ENCODE measurements at places on chromosomes 5 and 9.

DNA sequence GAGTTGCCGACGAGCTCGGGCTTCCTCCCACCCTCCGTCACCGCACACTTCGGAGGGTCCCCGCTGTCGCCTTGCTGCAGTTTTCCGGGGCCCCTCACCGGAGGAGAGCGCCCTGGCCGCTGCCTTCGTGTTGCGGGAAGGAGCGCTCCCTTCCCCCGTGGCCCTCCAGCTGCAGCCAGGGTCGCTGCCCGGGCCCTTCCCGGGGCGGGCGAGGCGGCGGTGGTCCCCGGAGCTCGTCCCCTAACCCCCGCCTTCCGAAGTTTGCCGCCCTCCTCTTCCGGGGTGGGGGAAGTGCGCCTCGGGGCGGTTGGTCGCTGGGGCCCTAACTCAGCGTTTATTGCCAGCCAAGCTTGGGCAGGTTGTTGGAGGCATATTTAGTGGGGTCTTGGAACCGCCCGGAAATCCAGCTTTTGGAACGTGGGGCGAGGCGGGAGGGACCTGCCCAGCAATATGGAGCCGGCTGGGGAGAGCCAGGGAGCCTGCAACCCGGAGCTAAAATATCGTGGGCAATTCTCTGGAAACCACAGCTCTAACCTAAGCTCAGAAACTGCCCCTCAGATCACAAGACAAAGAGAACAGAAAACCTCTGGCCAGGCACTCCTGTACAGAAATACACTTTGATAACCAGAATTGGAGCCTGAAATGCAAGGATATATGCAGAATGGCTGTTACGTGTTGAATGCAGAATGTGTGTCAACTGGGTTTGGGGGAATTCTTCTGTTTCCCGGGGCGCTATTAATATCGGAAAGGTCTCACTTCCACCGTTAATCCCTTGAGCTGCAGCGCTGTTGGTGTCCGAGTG lies 890 bp downstream of the PIK3R1 start:
- DNase-seq, result peak; percentile 85

GRCh38 chr5:146363161-146363874 lies 24.7 kb downstream of the POU4F3 start:
- no peak for DNase-seq

- DNase-seq, result no peak
These were observed 47.8 kb upstream of the INSYN2B start for GRCh38 chr5:170028124-170028523.

DNA sequence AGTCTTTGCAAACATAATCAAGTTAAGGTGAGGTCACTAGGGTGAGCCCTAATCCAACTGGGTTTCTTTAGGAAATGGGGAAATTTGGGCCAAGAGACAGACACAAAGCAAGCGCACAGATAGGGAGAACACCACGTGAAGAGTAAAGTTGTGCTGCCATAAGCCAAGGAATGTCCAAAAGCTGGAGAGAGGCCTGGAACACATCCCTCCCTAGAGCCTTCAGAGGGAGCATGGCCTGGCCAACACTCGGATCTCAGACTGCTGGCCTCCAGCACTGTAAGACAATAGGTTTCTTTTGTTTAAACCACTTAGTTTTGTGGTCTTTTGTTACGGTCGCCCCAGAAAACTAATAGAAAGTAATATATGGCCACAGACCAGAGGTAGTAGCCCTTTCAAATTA lies 8.1 kb upstream of the ROR2 start:
- DNase-seq, result no peak

DNA sequence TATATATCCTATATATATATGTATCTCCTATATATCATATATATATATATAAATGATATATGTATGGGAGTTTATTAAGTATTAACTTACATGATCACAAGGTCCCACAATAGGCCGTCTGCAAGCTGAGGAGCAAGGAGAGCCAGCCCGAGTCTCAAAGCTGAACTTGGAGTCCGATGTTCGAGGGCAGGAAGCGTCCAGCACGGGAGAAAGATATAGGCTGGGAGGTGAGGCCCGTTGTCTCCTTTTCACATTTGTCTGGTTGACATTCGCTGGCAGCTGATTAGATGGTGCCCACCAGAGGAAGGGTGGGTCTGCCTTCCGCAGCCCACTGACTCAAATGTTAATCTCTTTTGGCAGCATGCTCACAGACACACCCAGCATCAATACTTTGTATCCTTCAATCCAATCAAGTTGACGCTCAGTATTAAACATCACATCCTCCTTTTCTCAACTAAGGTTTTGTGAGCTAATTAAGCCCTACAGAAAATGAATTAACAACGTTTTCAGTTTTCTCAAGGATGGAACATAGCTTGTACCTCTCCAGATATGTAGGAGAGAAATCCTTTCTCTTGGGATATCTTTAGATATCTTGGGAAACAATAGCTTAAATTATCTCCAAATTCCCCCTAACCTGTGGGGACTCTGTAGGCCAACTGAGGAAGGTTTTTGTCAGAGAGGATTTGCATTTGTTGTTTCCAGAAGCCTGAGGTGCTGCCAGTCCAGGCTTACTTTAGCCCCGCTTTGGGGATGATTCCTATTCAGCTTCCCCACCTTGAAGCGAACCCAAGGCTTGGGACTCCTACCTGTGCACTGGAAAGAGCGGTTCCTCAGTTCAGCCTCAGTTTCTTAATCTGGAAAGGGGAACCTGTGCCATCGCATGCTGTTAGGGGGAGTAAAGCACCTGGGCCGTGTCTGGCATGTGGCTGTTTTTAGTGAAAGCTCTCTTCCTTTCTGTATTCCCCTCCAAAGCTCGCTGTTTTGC lies 163.2 kb downstream of the CACNA1B start:
- DNase-seq, result no peak

DNA sequence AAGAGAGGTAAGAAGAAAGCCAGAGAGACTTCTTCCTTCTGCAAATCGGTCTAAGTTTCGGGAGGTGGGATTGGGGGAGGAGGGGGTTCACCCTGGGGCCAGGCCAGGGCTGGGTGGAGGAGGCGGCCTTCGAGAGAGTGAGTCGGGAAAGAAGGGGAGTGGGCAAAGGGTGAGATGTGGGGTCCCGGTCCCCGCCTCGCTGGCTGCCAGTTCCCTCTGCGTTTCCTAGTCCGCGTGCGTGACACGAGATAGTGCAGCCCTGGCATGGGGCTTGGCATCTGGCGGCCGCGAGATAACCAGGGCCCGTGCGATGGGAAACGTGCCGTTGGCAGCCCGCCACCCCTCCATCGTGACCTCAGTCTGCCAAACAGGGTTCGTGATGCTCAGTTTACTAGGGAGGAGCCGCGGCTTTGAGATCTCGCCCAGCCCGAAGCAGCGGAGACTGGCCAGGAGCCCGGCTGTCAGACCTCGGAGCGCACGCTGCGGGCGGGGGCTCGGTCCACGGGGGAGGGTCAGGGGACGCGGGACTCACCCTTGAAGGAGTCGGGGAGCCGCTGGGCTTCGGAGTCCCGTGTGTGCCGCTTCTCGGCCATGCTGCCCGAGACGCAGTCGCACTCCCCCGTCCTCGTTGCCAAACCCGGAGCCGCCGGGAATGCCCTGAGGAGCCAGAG lies at the start of gene STOM:
Gene STOM, minus strand, starts transcription at position 656 of the 671 bp plus-strand sequence. Its CDS starts 63 bp downstream, at position 593.
- DNase-seq, result no peak

- DNase-seq, result no peak
These were observed 96.0 kb upstream of the RUFY1 start for GRCh38 chr5:179454356-179454755.

DNA sequence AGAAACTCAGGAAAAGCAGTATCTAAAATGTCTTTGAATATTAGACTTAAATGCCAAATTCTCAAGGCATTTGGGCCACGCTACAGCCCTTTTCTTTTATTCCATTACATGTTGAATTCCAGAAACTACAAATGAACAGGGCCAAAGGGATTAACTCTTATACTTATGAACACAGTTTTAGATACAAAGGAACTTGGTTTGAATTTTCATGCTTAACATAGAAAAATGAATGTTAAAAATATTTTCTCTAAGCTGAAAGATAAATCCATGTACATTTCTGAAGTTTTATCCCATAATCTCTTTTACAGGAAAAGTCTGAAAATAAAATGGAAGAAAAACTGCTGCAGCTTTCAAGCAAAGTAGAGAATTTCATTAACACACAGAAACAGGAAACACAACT lies 56.8 kb downstream of the FAM81B start:
- no peak for DNase-seq

DNA sequence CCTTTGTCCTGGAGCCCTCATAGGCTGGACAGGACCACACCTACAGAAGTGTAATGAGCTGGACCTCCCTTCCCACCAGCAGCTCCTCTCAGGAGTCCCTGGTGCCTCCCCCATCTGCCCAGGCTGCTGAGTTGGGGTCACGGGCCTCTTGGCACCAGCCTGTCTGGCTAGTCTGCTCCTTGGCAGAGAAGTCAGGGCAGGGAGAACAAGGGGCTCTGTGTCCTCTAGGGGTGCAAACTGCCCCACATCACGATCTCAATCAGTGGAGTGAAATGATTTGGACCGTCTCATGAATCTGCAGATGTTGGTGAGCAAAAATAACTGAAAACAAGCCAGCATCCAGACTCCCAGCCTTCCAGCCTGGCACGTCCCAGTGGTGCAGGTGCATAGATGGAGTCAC lies 14.9 kb upstream of the GFPT2 start:
- no peak for DNase-seq

- DNase-seq, result no peak
These were observed 30.5 kb upstream of the SPZ1 start for GRCh38 chr5:80289320-80289719.

GRCh38 chr5:61735531-61735930 lies 403.5 kb downstream of the ZSWIM6 start:
- no peak for DNase-seq

DNA sequence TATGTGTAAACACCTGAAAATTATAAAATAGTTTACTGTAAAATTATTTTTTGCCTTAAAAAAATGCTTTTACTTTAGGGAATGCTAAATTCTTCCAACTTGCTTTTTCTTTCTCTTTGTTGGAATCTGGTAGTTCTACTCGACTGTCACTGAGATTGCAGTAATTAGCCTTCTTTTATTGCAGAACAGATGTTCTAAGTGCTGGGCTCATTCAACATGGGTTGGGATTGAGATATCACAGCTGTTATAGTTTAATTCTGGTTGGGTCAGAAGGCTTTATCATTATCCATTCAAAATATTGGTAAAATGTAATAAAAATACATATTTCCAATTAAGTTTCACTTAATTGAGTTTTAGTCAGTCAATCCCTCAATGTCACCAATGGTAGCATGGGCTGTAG lies 686.7 kb downstream of the CDH18 start:
- no peak for DNase-seq

GRCh38 chr9:6917162-6917561 lies 159.4 kb downstream of the KDM4C start:
- DNase-seq, result no peak

DNA sequence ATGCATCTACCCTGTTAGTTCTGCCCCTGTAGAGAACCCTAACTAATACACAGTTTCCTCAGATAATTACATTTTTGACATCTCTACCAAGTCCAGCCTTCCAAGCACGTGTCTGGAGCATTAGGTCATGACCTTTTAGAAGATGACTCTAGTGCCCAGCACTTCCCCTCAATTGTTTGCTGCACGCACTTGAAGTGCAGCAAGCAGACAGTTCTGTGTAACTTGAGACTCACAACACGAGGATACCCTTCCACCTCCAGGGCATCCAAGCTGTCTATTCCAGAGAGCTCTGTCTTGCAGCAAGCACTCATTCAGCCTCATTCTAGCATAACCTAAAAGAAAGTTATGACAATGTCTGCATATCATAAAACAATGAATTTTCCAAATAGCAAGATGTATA lies 1410.5 kb upstream of the CDH18 start:
- no peak for DNase-seq

GRCh38 chr9:1207686-1208085 lies 157.5 kb downstream of the DMRT2 start:
- no peak for DNase-seq

- no peak for DNase-seq
These were observed 22.3 kb downstream of the ZNF474 start for GRCh38 chr5:122151640-122152039.

- DNase-seq, result no peak
These were observed 71.5 kb downstream of the MACROH2A1 start for GRCh38 chr5:135327429-135328127.

GRCh38 chr5:12861886-12862654 lies 957.8 kb upstream of the CTNND2 start:
- no peak for DNase-seq

- no peak for DNase-seq
These were observed 16.5 kb upstream of the ISCA1 start for GRCh38 chr9:86298873-86299272.

- DNase-seq, result no peak
These were observed 191.6 kb downstream of the PLK2 start for GRCh38 chr5:58268268-58268667.

DNA sequence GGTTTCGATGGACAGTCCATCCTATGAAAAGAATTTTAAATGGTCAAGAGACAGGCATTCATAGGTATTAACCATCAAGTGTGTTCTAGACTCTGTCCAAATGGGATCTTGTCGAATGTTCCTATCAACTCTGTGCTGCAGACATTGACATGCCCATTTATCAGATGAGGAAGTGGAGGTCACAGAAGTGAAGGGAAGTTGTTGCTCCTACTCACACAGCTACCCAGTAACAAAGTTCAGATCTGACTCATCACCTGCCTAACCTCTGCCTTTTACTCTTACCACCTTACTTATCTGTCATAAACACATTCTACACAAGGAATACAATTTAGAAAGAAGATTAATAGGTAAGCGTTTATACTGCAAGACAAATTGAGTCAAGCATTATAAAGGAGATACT lies 426.2 kb upstream of the BRINP1 start:
- DNase-seq, result no peak

GRCh38 chr5:129378961-129379360 lies 81.1 kb upstream of the ADAMTS19 start:
- DNase-seq, result no peak

DNA sequence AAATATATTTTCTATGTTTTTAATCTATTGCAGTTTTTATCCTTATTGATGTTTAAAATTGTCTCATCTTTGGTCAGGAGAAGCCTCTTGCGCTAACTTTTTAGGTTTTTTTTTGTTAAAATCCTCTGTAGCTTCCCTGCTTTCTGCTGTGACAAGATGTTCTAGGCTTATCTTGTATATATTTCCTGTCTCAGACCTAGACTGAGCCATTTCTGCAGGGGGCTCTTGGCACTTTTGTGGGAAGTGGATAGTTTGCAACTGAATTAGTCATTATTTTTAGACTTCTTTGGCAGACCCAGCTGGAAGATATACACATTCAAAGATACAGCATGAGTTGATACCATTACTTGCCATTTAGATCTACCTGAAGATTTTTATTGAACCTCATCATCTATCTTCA lies 28.8 kb downstream of the TCERG1 start:
- DNase-seq, result no peak

DNA sequence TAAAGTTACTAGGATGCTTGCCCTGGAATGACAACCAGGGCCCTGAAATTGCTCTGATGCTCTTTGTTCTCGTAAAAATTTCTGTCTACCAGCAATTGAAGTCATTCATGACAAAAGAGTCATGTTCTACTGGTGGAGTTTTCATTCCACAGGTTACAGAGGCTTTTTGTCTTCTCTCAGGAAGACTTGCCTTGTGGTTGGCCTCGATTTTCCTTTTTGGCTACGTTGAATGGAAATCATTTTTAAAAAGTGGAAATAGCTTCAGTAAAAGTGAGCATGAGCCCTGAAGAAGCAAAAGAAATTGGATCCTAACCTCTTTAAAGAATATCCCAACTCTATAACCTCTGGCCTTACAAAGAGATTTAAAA lies 255.2 kb downstream of the AOPEP start:
- DNase-seq, result no peak

GRCh38 chr9:17651725-17652124 lies 72.9 kb downstream of the SH3GL2 start:
- no peak for DNase-seq

GRCh38 chr9:136359774-136360718 lies 3.5 kb downstream of the DNLZ start:
- DNase-seq, result no peak
